Natural killer cell treated with Interleukin-12 subunit alpha and Interleukin-12 subunit beta and Interleukin-15 and Interleukin-18, amount 100 ng/mL, for 72 hours (primary cell): ENCODE measurements at places on chromosomes 16 and 17.

- DNase-seq, result peak; percentile 84
Measured at GRCh38 chr17:37089956-37090355, 141.2 kb downstream of the AATF start.

DNA sequence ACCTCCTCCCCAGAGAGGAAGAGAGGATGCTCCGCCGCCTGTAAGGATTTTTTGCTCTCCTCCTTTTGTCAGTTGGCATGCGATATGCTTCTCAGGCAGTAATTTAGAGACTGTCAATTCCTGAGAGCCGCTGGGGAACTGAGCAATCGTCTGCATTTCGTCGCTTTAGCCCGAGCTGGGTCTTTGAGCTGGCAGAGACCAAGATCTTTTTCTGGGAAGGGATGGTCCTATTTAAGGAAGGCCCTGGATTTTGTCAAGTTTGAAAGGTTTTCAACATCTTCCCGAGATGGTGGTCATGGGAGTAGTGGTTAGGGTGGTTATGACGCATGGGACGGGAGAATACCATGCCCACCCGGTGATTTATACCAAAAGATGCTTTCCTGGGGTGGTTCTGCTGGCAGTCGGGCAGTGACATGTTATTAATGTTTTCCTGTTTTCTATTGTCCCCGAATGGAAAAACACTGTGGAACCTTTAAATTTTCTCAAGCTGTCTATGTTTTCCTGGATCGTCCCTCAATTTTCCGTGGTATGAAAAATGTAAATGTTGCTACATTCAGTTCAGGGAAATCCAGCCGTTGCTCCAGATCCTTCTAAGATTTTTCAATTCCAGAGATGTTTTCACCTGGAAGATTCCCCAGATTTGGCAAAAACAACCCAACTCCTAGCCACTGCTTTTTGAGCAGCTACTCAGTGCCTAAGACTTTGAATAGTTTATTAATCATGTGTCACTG, 586.4 kb downstream of the MAF start:
- DNase-seq, result no peak

- DNase-seq, result peak; percentile 77
Measured at GRCh38 chr17:63919311-63919723, 678 bp upstream of the GH1 start.

GRCh38 chr17:16463358-16464302, 28.4 kb downstream of the LRRC75A start:
- no peak for DNase-seq

GRCh38 chr16:31138621-31139578, 3.4 kb upstream of the PRSS8 start:
- peak; percentile 44 for DNase-seq

GRCh38 chr17:20852239-20852989, 190.4 kb downstream of the USP22 start:
- DNase-seq, result no peak

DNA sequence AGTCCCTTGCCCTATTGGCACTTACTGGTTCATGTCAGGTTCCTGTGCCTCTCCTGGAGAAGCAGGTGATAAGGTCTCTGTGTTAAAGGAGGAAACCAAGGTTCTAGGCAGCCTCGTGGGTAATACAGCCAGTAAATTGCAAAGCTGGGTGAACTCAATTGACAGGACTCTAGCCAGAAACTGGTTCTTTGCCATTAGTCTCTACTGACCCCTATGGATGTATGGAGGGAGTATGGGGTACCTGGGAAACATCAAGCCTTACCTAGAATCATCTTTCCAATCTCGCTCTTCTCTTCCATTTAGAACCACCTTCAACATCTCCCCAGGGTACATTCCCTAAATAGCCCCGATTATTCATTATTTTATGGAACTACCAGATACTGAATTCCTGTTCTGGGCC, 169.3 kb downstream of the CDH13 start:
- DNase-seq, result no peak

- no peak for DNase-seq
Measured at GRCh38 chr17:33142705-33143299, 150.3 kb downstream of the ASIC2 start.

DNA sequence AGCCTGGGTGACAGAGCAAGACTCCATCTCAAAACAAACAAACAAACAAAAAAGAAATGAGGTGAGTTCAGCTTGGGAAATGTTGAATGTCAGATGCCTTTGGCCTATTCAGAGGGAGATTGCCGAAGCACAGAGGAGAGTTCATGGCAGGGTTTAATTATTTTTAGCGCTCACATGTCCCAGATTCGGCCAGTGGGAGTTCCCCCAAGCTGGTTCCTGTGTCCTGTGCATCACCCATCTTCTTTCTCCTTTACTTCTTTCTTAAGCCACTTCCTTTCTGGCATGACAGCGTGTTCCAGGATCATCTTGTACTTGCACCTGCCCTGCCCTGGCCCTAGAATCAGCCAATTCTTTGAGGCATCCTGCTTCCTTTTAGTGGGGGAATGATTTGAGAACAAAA, 9.2 kb downstream of the MPV17L start:
- no peak for DNase-seq

DNA sequence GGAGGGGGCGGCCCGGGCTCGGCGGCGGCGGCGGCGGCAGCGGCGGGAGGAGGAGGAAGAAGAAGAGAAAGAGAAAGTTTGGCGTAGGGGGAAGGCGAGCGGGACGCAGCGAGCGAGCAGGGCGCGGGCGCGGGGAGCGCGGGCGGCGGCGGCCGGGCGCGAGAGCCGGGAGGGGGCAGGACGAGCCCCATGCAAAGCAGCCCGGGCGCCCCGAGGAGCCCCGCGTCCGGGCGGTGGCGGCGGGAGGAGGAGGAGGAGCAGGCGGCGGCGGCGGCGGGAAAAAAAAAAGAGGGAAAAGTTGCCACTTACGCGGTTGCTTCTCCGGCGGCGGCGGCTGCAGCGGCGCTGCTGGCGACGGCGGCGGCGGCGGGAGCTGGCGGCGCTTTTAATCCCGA, 10.3 kb upstream of the ZFHX3 start:
- DNase-seq, result no peak

DNA sequence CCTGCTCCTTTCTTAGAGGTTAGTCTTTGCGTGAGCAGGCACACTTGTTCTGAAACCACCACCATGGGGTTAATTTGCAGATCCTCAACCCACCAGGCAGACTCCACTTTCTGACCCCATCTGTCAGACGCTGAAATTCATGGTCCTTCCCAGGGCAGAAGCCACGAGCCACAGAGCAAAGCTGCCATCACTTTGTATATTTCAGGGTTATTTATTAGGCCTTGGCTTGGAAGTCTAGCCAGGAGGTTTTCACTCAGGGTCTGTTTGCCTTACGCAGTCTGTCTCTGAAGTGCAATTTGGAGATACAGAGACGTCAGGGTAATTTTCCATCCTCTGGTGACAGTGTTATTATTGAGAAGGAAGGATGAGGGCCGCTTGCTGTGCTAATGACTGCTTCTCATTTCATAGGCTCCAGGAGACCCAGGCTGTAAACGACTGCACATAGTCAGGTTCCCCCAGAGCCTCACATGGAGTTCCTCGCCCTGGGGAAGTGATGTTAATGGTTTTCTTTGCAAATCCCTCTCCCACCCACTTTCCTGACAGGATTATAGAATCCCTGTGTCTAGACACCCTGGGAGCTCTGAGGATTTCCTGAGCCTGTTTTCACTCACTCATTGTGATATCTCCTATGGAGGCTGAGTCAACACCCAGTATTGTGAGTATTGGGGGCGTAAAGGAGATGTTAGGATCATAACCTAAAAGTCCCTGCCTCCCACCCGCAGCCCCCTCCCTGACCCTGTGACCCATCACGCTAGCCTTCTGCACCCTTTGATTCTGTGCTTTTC, 269.0 kb downstream of the ABCC12 start:
- DNase-seq, result no peak

DNA sequence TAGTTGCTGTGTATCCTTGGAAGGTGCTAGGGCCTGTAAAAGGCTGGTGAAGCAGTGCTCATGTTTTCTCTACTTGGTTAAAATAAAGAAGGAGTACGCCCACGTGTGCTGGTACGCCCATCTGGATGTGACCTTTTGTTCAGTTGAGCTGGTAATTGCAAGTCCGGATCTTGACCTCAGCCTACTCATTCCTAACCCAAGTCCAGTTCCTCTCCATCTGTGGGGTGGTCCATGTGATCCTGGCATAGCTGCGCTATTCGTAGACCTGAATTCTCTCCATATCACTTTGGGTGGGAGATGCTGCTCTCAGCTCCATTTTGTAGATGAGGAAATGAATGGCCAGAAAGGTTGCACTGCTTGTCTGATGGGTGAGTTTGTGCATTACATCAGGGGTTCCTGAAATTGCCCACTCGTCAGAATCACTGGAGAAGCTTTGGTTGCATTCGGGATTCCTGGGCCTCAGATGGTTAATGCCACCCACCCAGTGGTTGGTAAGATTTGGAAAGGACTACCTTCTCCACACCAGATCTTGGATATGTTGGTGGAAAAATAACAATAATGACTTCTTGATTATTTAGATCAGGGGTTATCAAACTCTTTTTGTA, 328.8 kb downstream of the CPPED1 start:
- DNase-seq, result no peak

- DNase-seq, result no peak
Measured at GRCh38 chr16:86766700-86767099, 188.4 kb downstream of the FOXL1 start.

DNA sequence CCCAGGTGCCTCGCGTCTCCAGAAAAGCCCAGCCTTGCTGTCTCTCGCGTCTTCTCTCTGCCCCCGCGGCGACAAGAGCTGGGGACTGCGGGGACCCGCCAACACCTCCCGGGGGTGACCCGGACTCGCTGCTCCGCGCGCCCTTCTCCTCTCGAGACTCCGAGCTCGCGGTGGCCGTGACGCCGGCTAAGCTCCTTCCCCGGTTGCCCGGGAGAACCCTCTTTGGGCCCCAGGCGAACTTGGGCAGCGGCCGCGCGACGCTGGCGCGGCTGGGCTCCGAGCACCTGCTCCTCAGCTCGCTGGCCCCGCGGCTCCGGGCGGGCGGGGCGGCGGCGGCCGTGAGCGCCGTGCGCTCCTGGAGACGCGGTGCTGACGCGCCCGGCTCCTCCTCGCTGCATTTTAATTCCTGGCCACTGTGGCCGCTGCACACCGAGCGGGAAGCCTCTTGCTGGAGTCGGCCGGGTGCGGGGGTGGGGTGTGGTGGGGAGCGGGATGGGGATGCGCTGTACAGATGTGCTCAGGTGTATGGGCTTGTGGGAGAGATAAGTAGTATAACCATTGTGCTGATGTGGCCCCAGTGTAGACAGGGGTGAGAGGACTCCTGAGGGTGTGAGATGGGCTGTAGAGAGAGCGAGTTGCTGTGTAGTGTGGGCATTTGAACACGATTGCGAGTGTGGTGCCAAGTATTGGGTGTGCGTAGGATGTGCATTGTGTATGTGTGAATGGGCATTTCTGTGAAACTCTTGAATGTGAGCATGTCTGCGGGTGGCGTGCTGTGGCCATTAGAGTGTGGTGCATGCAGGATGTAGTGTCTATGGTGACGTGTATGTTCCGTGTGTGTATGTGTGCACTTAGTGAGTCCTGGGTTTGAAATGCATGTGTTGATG, at the start of gene ASIC2:
TSS of gene ASIC2 (minus strand) at position 315 of the 887 bp plus-strand sequence.
- no peak for DNase-seq

- DNase-seq, result no peak
Measured at GRCh38 chr17:77790143-77790829, 168.2 kb upstream of the TNRC6C start.

DNA sequence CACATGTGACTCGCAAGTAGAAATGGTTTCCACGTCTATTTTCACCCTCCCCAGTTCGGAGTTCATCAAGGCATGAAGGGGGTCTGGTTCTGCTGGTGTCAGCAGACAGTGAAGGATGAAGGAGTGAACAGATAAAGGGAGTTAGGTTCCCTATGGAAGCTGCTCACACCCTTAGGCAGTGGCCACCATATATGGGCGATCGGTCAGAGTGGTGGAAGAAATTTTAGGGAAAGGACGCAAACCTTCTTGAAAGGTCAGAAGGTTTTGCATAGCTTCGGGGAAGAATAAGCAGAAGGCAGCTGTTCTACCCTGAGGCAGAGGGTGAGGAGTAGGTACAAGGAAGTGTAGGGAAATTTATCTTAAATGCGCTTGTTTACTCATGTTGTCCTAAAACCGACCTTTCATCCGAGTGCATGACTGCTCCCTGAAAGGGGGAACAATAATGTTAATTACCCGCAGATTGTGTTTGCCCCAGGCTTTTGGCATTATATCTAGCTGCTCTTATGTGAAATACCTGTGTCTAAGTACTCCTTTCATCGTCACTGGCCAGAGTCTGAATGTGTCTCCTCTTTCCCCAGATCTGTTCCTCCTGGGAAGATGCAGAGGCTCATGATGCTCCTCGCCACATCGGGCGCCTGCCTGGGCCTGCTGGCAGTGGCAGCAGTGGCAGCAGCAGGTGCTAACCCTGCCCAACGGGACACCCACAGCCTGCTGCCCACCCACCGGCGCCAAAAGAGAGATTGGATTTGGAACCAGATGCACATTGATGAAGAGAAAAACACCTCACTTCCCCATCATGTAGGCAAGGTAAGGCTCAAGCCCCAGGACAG, 12.5 kb downstream of the CDH5 start:
- DNase-seq, result no peak

GRCh38 chr17:17943281-17943984, 28.8 kb downstream of the TOM1L2 start:
- DNase-seq, result no peak

DNA sequence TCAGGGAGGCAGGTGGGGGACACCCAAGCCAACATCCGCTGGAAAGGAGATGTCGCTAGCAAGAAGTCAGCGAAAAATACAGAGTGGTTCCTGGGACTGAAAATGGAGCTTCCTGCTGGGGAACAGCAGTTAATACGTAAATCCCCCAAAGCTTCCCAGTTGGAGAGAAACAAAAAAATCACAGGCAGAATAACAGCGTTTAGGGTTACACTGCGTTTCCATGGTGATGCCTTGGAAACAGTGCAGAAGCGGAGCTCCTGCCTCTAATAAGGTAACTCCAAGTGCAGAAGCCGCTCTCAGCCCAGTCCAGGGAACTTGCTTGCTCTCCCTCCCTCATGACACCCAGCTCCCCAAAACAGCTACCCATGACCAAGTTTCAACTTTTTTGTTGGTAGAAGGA, 73.4 kb downstream of the PLD6 start:
- no peak for DNase-seq

- no peak for DNase-seq
Measured at GRCh38 chr17:60680754-60681153, 3.1 kb downstream of the BCAS3 start.

DNA sequence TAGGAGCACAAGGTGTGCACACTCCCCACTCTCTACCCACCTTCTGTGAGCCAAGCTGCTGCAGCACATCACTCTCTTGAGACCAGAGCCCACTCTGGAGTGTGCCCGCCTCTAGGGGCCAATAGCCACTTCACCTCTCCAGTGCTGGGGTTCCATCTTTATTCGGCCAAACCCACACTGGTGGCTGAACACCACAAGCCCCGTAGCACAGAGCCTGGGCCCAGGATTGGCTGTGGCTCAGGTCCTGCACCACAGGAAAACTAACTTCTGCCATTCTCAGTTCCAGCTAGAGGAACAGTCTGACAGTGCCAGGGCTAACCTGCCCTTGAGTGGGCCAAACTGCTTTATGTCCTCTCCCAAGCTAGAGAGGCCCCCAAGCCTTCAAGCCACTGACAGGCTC, 111.0 kb upstream of the TOX3 start:
- no peak for DNase-seq

- DNase-seq, result no peak
Measured at GRCh38 chr17:20180661-20181060, 171.5 kb downstream of the SPECC1 start.

GRCh38 chr16:65229191-65229662, 107.4 kb upstream of the CDH11 start:
- no peak for DNase-seq

- no peak for DNase-seq
Measured at GRCh38 chr16:68719993-68720489, 17.1 kb upstream of the CDH1 start.

- no peak for DNase-seq
Measured at GRCh38 chr16:28205117-28205899, 6.5 kb downstream of the XPO6 start.
